ENCODE measurements at places on chromosomes 5 and 9.
A peak's percentile ranks its signal among the peaks of the same experiment; 100 is the strongest.

DNA sequence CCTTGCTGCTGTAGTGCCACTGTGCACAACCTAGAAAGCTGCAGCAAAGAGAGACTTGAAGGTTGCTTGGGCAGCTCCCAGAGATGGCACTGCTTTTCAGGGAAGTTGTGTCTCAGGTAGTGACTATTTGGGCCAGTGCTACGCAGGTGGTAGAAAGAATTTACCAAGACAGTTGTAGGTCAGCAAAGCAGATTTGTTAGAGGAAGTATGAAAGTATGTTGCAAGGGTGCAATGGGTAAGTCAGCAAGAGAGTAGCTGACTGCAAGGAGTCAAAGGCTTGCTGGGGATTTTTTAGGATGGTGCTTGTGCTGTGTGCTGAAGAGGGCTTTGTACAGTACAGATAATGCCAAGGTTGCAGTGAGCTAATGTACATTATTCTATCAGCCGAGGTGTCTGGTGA, 33.5 kb upstream of the SPARC start:
- DNase-seq = no peak

- no peak for DNase-seq
Measured at GRCh38 chr5:154220625-154221024, 30.1 kb downstream of the GALNT10 start.

- DNase-seq = no peak
Measured at GRCh38 chr5:72179028-72179815, 71.9 kb downstream of the MAP1B start.

DNA sequence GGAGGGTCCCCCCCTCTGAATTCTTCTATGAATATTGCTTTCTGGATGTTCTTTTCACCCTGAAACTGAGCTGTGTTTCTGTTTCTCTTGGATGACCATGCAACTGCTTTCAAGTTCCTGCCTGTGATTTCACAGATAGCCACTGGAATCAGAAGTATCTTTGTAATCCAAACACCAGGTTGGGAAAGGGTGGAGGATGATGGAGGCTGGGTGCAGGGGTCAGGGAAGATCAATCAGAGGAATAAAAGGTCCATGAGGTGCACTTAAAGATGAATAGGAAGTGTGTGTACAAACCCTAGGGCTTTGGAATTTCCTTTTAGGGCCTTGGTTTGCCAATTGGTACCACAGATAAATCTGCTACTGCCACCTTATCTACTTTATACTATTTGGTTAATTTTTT, 68.2 kb upstream of the AGXT2 start:
- no peak for DNase-seq

- no peak for DNase-seq
Measured at GRCh38 chr9:21969951-21970799, 24.0 kb downstream of the CDKN2A start.

DNA sequence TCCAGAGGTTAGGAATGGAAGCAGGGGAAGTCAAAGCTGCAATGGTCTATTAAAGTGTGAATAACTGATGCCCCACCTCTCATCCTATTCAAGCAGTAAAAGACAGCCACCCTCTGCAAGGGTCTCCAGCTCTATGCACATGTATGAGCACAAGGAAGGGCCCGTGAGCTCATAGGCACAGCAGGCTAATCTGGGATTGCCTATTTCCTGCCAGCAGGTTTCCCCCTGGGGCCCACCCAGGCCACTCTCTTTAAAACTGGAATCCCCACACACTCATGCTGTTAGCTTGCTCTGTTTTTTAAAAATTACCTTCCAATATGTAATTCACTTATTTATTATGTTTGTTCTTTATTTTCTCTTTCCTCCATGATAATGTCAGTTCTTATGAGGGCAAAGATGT, 48.7 kb upstream of the ZNF366 start:
- no peak for DNase-seq

- no peak for DNase-seq
Measured at GRCh38 chr5:179923436-179923835, 15.7 kb upstream of the TBC1D9B start.

- no peak for DNase-seq
Measured at GRCh38 chr9:98484162-98484561, 224.6 kb downstream of the GABBR2 start.

GRCh38 chr5:176180339-176180738, 57.9 kb upstream of the SIMC1 start:
- no peak for DNase-seq

DNA sequence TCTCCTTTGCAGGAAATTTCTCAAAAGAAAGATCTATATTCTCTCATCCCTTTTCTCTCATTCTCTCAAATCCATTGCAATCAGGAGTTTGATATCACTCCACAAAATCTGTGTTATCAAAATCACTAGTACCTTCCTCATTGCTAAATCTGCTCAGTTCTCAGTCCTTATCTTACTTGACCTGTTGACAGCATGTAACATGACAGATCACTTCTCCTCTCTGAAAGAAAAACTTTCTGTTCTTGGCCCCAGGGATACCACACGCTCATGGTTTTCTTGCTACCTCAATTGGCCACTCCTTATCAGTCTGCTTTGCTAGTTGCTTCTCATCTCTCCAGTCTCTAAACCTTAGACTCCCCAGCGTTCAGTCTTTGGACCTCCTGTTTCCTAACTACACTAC, 22.1 kb downstream of the SRP19 start:
- no peak for DNase-seq

- DNase-seq = peak; percentile 84
Measured at GRCh38 chr9:126558051-126558665, 55.6 kb upstream of the LMX1B start.

DNA sequence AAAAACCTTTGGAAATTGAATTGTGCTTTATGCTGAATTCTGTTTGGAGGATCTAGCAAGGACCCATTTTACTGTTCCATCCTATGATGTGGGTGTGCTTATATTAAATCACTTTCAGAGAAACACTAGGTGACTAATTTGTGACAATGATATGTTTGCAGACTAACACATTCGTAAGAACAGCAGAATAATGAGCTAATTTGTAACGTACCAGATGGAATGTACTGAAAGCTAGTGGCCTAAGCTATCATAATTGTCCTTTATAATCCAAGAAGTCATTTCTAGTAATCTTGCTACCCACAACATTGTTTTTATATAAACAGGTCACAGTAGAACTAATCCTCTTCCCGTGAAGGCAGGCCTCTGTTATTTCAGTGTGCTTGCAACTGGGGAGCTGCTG, 292.5 kb downstream of the PDE4D start:
- no peak for DNase-seq

DNA sequence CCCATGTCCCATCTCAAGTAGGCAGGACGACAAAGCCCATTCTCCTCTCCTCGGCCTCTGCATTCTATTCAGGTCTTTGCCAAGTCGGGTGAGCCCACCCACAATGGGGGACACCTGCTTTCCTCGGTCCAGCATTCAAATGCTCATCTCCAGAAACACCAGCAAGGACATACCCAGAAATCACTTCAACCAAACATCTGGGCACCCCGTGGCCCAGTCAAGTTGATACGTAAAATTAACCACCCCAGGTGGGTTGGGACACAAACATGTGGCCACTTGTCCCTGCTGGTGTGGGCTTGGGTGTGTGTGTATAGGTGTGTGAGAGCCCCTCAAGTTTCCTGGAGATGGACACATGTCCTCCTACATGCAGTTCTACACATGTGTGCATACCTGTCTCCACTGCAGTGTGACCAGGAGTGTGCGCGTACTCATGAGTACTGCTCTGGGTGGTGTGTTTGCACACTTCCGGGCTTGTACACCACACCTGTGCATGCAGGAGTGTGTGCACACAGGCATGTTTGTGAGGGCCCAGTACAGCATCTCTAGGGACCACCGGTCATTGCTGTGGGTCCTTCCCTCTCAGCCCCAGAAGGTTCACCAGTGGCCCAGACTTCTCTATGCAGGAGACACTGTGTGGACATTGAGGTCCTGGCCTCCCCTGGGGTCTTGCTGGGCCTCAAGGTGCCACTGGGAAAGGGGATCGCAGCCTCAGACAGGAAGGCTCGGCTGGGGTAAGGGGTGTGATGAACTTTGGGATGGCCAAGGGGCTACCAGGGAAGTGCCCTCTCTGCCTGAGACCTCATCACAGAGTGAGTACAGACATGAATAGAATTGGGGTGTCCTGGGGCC, 35.4 kb upstream of the RXRA start:
- DNase-seq = no peak

DNA sequence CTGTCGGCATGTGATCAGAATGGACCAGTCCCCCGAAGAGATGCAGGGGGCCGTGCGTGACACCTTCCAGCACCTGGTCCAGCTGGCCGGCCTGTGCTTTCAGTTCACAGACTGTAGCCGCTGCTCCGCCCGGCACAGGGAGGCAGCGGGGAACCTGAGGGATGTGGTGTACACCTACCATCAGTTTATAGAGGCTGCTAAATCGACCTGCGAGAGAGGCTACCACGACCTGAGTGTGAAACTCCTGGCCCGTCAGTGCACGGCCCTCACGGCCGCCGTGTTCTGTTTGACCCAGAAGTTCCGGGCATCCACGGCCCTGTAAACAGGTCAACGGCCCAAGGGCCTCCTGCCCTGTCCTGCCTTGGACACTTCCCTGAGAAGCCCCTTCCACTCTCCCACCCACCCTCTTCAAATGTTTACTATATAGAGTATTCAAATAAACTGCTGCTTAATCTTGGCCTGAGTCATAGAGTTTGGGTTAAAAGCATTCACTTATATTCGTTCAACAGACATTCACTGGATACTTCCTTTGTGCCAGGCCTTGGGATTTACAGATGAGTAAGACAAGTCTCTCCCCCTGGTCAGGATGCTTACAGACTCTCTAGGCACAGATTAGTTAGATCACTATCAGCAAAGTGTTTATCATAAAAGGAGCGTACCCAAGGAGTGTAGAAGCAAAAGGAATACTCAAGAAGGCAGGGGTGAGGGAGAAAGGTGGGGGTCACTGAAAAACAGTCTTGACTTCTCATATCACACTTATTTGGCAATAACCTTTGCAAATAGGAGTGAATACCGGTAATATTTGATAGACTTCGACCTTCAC, 6.9 kb upstream of the TRMT10B start:
- no peak for DNase-seq

- DNase-seq = no peak
Measured at GRCh38 chr5:61582205-61582820, 250.3 kb downstream of the ZSWIM6 start.

- no peak for DNase-seq
Measured at GRCh38 chr5:2184563-2185540, 302.1 kb upstream of the IRX4 start.

DNA sequence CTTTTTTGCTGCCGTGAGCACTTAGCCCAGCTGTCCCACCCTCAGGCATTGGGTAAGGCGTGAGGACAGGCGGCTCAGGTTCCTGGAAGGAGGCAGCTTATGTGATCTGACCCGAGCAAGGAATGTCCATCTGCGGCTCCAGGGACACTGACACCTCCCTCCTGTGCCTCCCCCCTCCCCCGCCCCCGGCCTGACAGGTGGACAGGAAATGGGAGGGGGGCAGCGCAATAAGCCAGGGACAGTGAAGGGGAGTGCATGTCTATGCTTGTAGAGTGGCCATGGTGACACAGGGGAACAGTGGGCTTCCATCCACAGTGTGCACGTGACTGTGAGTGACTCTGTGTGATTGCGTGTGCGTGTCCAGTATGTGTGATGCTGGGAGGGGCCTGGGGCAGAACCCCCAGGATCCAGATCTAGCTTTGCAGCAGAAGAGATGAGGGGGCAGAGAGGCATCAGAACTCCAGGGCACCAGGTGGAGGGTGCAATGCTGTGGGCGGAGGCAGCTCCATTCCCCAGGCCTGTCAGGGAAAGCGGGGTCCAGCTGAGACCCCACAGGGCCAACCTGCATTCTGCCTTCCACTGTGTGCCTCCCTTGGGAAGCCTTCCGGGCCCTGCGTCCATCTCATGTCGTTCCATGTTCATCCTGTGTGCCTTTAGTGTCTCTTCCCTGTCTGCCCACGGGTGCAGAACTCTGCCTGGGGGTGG, 30.5 kb downstream of the CNTFR start:
- DNase-seq = no peak

DNA sequence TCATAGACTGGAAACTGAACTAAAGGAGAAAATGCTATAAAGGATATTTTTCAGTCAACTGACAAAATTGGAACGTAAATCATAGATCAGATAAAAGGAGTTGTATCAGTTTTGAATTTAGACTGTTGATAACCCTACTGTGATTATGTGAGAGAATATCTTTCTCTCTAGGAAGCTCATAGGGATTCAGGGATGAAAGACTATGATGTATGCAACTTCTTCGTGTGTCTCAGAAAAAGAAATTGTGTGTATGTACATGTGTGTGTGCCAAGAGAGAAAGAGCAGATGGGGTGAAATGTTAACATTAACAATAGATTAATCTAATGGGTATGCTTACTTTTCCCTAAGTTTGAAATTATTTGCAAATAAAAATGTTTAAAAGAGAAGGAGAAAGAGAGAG, 30.7 kb upstream of the C5orf58 start:
- DNase-seq = no peak

DNA sequence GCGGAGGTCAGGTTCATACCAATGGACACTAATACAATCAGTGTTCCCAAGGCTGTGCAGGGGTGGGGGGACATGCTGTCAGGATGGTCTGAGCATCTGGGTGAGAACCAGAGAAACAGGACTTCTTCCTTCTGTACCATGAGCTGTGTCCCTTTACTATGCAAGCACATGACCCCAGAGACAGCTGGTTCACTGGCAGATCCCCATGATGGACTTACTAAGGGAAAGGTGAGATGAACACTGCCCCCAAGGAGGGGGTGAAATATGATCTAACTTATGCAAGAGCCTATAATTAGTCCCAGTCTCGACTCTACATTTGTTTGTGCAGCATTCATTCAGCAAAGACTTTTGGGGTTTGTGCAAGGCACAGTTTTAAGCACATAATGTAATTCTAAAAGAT, 91.4 kb downstream of the LIFR start:
- no peak for DNase-seq

Data from frontal cortex (tissue), 4 donors.